Gastroesophageal sphincter (tissue), 4 donors: ENCODE measurements at places on chromosomes 6 and 20. TPM values are rescaled to one million over a fixed set of nuclear protein-coding genes. Genes with fewer than 3 reads are reported as not detected.
A peak's percentile ranks its signal among the peaks of the same experiment; 100 is the strongest.

NCR2 gene
- total RNA-seq = not detected

TAGAP gene
- total RNA-seq = 1.1 TPM

GABRR1 gene
- not detected for total RNA-seq

SLC35F1 gene
- 7.4 TPM for total RNA-seq

DNA sequence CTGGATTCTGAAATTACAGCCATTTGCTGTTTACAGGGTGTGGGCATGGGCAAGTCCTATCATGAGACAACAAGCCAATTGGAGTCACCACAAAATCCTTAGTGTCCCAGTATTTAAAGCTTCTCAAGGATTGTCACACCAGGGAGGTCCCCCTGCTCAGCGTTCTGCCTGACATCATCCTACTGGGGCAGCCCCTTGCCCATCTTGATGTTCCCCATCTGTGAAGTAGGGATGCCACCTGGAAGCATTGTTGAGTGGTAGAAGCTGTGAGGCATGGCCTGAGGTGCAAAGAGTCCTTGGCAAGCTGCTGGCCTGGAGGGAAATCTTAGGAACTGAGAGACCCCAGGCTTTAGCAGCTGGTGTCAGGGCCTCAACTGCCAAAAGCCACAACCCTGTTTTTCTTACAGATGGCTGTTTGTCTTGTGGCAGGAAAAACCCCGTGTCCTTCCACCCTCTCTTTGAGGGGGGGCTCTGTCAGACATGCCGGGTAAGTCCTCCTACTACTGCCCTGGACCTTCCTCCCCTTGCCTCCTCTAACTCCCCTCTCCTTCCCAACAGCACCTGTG, 23.3 kb upstream of the MAPRE1 start:
- no peak for ATAC-seq

DNA sequence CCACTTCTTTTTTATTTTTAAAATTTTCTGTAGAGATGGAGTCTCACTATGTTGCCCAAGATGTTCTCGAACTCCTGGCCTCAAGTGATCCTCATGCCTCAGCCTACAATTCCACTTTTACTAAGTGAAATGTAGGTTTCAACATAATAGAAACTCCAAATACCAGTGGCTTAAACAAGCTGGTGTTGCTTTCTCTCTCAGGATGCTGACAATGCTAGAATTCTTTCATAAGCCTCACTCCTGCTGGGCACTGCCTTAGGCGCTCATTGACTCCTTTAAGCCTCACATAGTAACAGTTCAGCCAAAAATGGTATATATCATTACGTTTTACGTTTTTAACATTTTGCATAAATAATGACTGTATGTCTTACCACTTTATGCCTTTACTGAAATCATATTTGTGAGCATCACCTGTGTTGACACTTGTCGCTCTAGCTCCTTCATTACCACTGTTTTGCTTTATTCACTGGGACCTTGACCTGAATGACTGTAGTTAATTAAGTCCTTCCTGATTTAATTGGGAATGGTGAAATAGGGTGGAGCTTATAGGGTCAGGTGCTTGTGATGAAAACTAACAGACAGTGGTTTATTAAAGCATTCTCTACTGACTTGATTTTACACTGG, 3.9 kb upstream of the CST9 start:
- ATAC-seq = no peak

- ATAC-seq = peak; percentile 34
Measured at GRCh38 chr6:130853555-130854183, 26.5 kb downstream of the SMLR1 start.

DNA sequence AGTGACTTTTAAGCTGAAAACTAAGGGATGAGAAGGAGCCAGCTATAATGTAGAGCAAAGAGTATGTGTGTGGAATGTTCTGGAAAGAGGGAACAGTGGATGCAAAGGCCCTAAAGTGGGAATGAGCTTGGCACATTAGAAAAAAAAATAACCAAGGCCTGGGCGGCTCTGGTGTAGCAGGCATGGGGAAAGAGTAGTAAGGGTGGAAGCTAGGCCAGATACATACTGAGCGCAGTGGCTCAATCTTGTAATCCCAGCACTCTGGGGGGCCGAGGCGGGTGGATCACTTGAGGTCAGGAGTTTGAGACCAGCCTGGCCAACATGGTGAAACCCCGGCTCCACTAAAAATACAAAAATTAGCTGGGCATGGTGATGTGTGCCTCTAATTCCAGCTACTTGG, 8.4 kb downstream of the GGT7 start:
- ATAC-seq = no peak

- ATAC-seq = no peak
Measured at GRCh38 chr6:152532556-152533422, 104.4 kb downstream of the SYNE1 start.

DNA sequence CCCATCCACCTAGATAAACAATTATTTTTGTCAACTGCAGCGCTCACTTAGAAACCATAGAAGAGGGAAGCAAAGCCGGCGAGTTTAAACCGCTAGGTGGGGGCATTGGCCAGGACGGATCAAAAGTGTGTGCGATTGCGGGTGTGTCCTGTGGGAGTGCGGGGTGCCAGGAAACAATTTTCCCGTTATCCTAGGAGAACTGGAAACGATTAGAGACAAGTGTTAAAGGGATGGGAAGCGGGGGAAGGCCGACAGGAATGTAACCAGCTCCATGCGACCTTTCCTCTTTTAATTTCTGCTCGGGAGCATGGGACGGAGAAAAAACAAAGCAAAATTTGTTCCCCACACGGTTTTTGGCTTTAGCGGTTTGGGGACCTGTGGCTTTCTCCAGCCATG, 2.8 kb upstream of the HTR1B start:
- ATAC-seq = peak; percentile 65

DNA sequence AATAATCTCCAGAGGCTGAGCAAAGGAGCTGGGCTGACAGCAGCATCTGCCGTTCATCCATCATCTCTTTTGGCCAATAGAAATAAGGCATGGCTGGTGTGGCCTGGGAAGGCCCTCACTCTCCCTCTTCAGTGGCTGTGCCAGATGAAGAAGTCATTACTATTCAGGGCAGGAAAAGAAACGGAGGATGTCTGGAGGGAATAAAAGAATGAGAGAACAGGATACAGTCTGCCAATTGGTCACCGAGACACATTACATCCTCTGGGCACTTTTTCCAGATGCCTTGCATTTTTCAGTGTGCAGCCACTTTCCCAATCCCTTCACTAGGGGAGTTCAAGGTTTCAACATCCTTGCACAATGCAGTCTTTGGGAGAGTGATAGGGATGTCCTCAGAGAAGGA, 32.2 kb upstream of the VGLL2 start:
- peak; percentile 81 for ATAC-seq

DNA sequence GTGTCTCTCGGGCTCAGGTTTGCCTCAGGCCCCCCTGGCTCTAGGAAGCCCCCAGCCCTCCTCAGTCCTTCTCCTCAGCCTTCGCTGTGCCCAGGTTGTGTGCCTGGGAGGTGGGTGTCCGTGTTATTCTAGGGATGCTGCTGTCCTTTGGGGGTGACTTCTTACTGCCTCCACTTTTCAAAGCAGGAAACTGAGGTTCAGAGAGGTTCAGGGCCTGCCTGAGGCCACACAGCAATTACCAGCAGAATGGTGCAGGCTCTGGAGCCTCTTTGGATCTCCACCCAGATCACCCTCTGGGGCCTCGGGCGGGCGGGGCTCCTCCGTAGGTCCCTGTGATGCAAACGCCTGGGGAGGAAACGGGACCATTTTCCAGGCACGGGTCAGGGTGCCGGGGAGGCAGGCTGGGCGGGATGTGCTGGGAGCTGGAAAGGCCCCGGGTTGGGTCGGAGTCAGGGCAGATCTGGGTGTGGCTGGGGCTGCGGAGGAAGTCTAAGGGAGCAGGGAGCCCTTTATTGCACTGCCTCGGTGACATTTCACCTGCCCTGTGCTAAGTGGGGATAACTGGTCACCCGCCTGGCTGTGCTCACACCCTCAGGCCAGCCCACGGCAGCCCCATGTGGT, 23.2 kb downstream of the GATA5 start:
- ATAC-seq = no peak

GRCh38 chr20:46056027-46056833, 27.2 kb downstream of the SLC12A5 start:
- ATAC-seq = no peak

- ATAC-seq = no peak
Measured at GRCh38 chr6:79702691-79703090, 71.6 kb downstream of the SH3BGRL2 start.

DNA sequence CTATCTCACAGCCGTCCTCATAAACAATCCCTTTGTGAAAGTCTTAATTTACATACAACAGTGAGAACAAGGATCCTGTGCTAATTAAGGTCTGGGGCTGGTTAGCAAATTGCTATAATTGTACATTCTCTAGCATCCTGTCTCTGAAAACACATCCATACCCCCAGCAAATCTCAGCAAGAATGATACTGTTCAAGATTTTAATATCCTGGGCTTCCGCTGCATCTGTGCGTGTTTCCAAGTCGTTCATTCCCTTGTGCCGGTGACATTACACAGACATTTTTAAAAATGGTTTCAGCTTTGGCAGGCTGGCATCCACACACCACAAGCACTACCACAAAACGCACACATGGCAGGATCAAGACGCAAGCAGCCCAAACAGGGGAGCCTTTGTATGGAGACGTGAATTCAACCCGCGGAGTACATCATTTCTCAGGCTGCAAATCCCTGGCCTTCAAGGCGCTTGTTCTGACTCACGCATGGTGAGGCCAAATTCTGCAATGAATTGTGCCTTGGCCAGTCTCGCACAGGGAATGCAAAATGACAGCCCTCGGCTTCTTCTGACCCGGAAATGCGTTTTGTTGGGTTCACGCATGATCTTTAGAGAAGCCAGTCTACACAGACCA, 20.3 kb downstream of the ZMYND8 start:
- ATAC-seq = peak; percentile 66
